ENCODE measurements at places on chromosomes 5 and 9.

- no peak for DNase-seq
Observed at GRCh38 chr5:126924331-126925033, 105.9 kb downstream of the MARCHF3 start.

DNA sequence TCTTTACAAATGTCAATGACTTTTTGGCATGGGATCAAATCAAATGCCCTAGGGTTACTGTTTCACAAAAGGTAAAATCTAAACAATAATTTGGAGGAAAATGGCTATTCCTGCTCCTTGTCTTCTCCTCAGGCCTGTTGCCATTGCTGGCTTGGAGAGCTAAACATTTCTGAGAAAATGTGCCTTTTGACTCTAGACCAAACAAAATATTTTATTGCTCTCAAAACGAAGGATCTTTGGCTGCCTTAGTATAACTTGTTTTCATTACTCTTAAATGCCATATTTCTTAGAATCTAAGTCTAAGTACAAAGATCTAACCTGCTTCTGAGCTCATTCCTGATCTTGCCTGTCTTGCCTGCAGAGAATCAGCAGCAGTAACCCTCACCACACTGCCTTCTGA lies 116.6 kb downstream of the MUSK start:
- no peak for DNase-seq

DNA sequence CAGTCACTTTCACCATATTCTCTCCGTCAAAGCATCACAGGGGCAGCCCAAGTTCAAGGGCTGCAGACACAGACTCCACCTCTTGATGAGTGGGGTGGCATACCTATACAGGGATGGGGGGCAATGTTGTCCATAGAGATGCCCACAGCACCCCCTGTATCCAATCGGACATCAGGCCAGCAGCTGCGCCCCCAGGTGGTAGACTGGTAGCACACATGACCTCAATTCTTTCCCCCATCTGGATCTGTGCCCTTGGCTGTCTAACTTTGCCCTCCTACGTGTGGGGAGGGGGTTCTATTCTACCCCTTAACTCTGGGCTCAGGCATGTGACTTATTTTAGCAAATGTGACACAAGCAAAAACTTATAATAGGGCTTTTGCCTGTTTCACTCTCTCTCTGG lies 84.0 kb upstream of the SLC25A48 start:
- peak; percentile 36 for DNase-seq

- DNase-seq, result no peak
Observed at GRCh38 chr5:75512383-75513074, 838 bp downstream of the POLK start.

DNA sequence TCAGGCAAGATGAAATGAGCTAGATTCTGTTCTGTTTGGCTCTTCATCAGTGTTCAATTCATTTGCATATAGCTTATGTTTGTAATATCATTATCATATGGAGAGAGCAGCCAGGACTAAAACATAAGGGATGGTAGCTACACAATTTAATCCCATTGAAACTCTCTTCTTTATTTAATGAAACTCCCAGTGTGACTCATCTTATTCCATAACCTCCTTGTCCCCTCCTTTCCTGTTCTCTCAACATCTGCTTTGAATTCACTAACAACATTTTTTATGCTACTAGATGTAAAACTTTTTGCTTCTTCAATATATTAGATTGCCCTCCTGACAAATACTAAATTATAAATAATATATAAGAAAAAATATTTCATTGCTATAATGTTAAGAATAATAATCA lies 1823.4 kb downstream of the MAT2B start:
- DNase-seq, result no peak

- DNase-seq, result no peak
Observed at GRCh38 chr5:176588297-176588696, 21.7 kb downstream of the GPRIN1 start.

DNA sequence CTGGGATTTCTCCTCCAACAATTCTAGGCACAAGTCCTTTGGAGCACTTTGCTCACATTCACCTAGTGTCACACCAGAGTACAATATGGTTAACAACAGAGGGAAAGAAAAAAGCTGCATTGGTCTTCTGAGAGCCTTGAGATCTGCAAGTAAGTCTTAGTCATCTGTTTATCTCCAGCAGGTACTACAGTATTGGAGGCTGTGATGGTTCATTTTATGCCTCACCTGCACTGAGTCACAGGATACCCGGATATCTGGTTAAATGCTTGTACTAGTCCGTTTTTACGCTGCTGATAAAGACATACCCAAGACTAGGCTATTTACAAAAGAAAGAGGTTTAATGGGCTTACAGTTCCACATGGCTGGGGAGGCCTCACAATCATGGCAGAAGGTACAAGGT lies 525.0 kb downstream of the NR2F1-AS1 start:
- DNase-seq, result no peak

DNA sequence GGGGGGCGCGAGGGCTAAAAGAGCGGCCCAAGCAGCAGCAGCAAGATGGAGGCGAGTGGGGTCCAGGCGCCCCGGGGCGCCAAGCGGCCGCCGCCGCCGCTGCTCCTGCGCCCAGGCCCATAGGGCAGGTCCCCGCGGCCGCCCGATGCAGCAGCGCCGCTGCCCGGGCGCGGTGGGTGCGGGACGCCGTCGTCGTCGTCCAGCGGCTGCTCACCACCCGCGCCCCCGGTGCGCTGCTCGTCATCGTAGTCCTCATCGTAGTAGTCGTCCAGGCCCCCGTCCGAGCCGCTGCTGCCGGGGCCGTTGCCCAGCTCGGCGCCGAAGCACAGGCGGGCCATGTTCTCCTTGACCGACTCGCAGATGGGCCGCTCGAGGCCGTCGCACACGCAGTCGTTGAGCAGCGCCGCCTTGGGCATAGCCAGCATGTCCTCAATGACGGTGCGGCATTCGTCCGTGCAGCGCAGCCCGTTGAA lies 1.5 kb downstream of the GAS1 start:
- no peak for DNase-seq

GRCh38 chr5:170141636-170142035 lies 35.9 kb downstream of the FOXI1 start:
- DNase-seq, result no peak

- DNase-seq, result no peak
Observed at GRCh38 chr9:4839470-4839912, 46.7 kb downstream of the RCL1 start.

DNA sequence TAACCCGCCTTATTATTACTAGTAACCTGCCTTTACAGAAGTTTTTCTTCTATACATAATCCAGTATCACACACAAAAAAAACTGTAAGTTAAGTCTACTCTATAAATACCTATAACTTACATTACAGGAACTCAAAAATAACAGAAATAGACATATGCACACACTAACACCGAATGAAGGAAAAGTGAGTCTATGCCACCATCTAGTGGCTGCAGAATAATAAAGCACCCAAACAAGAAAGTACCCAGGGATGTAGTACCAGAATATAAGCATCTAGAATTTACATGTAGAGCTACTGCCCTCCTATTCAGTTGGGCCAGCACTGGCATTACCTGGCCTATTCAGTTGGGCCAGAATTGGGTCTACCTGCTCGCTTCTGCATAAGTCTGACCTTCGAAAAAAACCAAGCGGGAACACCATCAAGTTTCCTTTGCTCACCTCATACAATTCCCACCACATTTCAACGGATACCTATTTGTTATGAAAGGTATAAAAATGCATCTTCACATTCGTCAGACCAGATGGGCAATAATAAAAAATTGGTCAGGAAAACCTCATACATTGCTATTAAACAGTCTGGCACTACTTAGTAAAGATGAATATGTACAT lies 4.0 kb upstream of the NIPSNAP3A start:
- DNase-seq, result no peak

GRCh38 chr5:144485540-144485939 lies 314.9 kb downstream of the KCTD16 start:
- no peak for DNase-seq

DNA sequence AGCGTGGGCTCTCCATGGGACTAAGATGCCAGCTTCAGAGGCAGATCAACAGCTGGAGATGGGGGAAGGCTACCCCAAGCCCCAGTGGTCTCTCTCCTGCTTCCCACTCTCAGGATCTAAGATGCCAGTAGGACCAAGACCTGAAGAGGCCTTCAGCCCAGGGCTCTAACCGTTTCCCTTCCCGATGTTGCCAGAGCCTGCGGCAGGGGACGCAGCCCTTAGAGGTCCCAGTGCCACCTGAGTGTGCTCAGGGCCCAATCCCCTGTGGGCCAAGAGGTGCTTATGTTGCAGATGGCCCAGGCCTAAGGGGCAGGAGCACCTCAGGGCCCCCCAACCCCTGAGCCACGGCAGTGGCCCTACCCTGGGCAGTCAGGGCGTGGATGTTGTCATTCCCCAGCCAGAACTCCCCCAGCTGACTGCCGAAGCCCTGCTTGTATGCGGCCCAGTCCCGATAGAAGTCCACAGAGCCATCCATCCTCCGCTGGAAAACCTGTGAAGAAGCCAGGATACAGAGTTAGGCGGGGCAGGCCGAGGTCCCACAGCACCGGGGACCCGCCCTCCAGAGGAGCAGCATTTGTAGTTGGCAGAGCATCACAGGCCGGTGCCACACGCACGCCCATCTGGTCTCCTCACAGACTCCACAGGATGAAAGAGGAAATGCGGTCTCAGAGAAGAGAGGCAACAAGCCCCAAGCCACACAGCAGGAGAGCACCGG lies 5.4 kb downstream of the FCN1 start:
- DNase-seq, result no peak

- peak; percentile 82 for DNase-seq
Observed at GRCh38 chr5:176611435-176611834, 1.5 kb upstream of the GPRIN1 start.

DNA sequence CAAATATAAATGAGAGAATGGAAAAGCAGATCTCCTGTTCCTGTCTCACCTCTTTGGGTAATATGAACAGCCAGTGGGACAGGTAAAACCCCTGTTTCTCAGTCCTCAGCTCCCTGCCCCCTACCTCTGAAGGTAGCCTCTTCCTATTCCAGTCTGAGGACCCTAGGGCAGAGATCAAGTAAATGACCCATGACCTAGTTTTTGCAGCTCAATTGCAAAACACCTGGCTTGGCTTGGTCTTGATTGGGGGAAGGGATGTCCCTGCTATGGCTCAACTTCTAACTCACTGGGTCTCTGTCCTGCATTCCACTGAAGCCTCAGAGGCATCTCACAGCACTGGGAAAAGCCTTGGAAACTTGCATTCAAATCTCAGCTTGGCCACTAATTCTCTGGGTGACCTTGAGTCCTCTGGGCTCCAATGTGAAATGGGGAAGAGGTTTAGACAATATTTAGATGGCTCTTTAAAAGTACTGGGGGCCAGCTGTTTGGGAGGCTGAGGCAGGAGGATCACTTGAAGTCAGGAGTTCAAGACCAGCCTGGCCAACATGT lies 1.6 kb upstream of the GALT start:
- DNase-seq, result no peak

DNA sequence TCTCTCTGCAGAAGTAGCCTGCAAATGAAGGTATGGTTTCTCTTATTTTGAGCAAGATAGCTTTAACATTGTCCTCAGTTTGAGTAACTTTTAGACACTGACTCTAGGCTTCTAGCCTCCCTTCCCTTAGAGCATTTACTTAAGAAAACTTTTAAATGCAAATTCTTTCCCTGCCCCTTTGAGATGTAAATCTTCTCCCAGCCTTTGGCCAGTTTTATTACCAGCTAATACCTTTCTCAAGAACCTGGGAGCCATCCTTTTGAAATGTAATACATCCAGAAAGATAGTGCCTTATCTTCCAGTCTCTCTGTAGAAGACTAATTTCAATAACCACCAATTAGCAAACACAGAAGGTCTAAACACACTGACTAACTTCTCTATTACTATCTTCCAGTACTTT lies 688.9 kb upstream of the CDH9 start:
- DNase-seq, result no peak

GRCh38 chr9:109496218-109496617 lies 1.9 kb downstream of the PTPN3 start:
- DNase-seq, result no peak

DNA sequence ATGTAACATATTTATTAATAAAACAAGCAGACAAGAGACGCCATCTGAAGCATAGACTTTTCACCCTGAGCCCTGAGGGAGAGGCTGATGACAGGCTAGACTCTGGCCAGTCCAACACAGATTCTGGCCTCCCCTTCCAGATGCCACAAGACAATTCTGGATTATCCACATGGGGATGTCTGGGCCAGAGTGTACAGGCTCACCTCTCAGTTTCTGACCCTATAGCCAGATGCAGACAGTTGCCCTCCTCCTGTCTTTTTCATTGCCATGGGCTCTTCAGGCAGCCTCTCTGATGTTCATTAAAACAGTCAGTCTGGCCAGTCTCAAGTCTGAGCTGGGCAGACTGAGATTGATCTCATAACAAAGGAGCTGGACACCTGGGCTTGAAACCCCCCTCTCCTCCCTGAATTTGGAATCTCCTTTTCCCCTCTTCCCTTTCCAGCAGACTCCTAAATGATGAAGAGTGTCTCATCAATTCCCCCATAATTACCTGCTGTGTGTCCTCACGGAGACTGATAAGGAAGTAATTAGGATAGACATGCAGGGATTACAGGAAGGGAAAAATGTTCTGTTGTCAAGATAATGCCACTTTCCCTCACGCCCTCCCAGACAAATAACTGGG lies 89.6 kb downstream of the ASTN2 start:
- no peak for DNase-seq

DNA sequence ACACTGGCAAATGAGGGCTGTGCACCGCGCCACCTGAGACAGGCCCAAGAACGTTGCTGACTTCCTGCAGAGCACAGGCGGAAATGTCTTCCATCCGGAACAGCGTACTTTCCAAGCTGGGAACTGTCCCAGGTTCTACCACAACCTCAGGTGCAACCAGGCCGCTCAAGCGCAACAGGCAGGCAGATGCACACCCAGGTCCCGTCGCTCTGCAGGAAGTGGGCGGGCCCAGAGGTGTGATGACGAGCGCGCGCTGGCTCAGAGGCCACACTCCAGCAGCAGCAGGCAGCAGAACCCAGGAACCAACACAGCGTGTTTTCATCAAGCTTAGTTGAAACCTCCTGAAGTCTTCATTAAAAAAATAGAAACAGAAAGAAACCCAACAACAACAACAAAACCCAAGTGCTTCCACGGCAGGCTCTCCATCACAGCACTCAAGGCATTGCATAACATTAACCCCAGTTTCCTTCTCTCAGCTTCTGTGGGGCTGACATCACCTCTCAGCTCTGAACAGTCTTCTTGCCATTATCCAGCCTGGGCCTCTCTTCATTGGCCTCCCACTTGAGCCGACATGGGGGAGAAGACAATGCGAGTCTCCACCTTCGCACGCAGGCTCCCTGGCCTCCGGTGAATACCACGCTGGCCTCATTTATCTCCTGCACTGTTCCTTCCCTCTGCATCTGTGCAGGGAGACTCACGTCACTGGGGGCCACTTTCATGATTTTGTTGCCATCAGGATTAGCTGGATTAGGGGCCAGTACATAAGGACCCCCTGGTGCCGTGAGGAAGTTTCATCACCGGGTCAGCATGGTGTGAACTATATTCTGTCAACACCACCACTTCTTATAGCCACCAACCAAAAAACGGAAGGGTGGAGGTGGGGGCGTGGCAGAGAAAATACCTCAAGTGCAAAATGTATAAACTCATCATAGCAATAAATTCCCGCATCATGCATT lies 22.1 kb downstream of the PTCH1 start:
- peak; percentile 50 for DNase-seq

Measured in WTC11 (cell line).